Retinal pigment epithelial cell (primary cell): ENCODE measurements at places on chromosomes 3 and 15.
A peak's percentile ranks its signal among the peaks of the same experiment; 100 is the strongest.

DNA sequence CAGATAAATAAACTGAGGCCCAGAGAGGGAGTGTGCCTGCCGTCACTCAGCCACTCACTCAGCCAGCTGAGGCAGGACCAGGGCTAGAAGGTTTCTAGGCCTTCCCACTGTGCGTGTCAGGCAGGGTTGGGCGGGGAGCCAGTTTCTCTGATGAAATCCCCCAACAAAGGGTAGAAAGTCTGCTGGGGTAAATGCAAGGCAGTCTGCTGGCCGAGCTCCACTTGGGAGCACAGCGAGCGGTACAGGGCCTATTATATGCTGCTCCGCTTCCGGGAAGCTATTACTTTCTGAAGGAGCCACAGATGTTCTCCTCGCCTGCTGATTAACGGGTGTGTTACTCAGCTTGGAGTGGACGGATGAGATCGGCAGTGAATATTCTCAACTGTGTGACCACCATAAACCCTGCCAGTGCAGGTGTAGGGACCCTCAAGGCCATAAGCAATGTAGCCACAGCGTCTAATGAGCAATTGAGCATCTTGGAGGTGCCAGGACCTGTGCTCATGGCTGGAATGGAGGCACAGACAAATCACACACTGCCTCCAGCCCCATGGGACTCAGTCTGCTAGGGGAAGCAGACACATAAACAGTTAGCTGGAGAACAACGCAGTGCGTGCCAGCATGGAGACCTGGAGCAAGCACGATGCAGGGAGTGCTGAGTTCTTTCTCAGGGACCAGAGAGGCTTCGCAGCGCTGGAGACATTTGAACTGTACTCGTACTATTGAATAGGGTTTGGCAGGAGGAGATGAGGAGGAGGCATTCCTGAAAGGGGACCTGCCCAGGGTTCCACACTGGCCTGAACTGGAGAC, 42.1 kb downstream of the CORO2B start:
- peak; percentile 83 for DNase-seq

GRCh38 chr15:43441316-43441715, 51.6 kb downstream of the TP53BP1 start:
- DNase-seq, result no peak

GRCh38 chr15:80106051-80106450, 46.6 kb downstream of the ZFAND6 start:
- no peak for DNase-seq

DNA sequence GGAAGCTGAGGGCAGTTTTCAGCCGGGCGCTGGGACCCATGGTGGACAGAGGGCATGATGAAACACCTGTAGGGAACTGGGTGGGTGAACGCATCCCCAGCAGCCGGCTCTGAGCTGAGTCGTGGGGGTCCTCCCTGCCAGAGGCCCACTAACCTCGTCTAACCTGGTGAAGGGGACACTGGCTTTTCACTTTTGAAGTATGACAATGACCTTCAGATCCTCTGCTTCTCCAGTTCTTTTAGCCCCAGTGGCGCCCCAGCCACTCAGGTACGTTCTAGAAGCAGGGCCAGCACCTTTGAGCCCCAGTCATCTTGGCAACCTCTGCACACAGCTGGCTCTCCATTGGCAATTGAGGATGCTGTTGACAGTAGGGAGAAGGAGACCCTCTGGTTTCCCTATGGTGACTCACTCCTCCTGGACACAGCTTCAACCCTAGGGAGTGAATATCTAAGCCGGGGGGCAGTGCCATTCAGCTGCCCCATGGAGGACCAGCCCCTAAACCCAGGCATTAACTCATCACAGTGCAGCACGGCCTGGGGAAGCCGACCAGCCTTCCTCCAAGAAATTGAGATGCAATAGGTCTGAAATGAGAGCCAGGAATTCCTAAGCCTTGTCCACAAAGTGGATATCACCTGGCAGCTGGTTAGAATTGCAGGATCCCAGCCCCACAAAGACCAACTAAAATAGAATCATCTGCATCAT, 46.1 kb downstream of the CMTM6 start:
- no peak for DNase-seq

DNA sequence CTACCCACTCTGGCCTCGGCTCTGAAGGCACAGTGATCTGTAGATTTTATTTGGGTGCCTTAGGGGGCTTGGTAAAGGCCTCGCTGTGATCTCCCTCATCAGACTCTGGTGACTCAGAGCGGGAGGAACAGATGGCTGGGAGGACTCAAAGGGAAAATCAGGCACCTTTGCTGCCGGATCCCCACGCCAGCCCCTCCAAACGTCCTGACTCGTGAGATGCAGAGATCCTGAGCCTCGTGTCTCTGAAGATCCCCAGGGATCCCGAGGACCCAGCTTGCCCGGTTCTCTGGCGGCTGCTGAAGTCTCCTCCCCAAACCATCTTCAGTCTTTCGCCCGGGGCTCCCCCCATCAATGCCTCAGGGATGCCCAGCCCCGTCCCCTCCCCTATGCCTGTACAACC, 32.8 kb downstream of the MUC20 start:
- no peak for DNase-seq

GRCh38 chr3:144257381-144257780, 285.8 kb downstream of the DIPK2A start:
- no peak for DNase-seq

GRCh38 chr3:297585-297984, 101.0 kb downstream of the CHL1 start:
- DNase-seq, result no peak

- no peak for DNase-seq
Observed at GRCh38 chr3:151899996-151900395, 26.6 kb downstream of the SUCNR1 start.

GRCh38 chr3:70757658-70758057, 445.2 kb upstream of the MDFIC2 start:
- DNase-seq, result no peak

GRCh38 chr3:171348121-171348520, 112.1 kb downstream of the TNIK start:
- DNase-seq, result no peak

DNA sequence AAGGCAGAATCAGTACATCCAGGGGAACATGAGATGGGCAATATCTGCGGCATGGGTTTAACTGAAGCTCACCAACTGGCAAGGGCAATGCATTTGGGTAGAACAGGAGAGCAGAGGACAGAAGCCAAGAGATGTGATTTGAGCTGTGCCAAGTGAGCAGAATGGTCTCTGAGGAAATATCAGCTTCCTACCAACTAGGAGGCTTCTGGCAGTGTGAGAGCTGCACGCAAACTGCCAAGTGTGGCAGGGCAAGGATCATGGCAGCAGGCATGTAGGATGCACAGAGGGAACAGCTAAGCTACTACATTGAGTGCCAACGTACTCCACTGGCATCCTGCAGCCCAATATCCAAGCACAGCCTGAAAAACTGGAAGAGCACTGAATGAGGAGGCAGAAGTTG, 1036.5 kb downstream of the TUSC7 start:
- no peak for DNase-seq

DNA sequence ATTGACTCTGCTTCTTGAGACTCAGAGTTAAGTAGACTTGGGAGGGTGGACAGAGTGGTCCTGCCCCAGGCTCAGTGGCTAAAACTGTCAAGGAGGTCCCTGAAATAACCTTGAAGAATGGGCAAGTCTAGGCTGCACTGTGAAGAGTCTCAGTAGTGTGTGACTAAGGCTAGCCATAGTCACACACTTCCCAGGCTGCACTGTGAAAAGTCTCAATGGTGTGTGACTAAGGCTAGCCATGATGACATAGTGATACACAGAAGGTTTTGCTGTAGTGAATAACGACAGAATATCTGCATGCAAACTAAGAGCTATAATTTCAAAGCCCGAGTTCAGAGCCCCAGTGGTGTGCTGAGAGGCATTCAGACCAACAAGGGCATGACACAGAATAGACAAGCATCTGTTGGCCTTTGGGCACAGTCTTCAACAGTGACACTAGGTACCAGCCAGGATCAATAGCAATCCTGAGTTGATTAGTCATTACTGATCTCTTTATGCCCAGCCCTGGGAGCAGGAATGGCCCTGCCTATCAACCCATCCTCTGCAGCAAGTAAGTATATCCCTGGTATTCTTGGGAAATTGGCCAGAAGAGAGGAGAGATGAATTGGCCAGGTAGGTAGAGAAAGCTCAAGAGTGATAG, 72.4 kb upstream of the BBX start:
- no peak for DNase-seq

GRCh38 chr3:100260081-100260684, 609 bp upstream of the TBC1D23 start:
- no peak for DNase-seq

- no peak for DNase-seq
Observed at GRCh38 chr3:182809531-182809930, 16.2 kb downstream of the ATP11B start.

- DNase-seq, result no peak
Observed at GRCh38 chr3:99751649-99752048, 66.0 kb upstream of the CMSS1 start.

- DNase-seq, result no peak
Observed at GRCh38 chr3:127796831-127797150, 25.5 kb downstream of the MGLL start.
